ENCODE measurements at places on chromosomes 2 and 18. TPM values are rescaled to one million over a fixed set of nuclear protein-coding genes. Genes with fewer than 3 reads are reported as not detected.

MYO5B gene
- polyA plus RNA-seq = 1.4 TPM

ABCB11 gene
- 0.12 TPM for polyA plus RNA-seq

MYO3B gene
- polyA plus RNA-seq = not detected

MYO7B gene
- 165 TPM for polyA plus RNA-seq

CNDP1 gene
- 0.17 TPM for polyA plus RNA-seq

GCKR gene
- polyA plus RNA-seq = 3.4 TPM

CPO gene
- 0.15 TPM for polyA plus RNA-seq

COLEC12 gene
- 0.53 TPM for polyA plus RNA-seq

PLCL1 gene
- 0.54 TPM for polyA plus RNA-seq

MAP3K19 gene
- polyA plus RNA-seq = not detected
